ENCODE measurements at places on chromosomes 5 and 9.

DNA sequence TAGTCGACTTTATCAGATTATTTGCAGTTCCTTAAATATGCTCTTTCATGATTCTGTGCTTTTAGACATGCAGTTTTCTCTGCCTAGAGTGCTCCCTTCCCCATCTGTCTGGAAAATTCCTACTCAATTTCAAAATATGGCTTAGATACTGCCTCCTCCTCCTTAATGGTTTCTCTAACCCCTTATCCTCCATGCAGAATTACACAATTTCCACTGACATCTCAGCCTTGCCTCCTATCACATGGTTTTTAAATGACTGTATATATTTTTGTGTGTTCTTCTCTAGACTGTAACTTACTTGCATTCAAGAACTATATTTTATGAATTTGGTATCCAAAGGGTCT lies 85.2 kb downstream of the SLC44A1 start:
- DNase-seq = no peak

DNA sequence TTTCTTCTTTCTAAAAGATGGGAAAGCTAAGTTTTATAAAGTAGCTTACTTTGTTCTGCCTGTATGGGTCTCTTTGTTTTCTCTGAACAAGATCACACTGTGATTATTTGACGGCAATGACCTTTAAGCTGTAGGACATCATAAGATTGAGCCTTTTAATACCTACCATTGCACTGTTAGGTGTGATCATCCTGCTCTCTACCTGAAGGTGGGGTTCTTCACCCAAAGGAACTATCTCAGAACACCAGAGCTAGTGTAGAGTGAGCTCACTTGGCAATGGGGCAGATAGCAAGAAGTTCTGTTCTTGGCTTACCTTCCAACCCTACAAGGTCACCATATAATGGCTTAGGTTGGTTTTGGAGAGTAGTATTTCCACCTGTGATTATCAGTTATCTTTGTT lies 200.2 kb downstream of the SPATA31D1 start:
- no peak for DNase-seq

DNA sequence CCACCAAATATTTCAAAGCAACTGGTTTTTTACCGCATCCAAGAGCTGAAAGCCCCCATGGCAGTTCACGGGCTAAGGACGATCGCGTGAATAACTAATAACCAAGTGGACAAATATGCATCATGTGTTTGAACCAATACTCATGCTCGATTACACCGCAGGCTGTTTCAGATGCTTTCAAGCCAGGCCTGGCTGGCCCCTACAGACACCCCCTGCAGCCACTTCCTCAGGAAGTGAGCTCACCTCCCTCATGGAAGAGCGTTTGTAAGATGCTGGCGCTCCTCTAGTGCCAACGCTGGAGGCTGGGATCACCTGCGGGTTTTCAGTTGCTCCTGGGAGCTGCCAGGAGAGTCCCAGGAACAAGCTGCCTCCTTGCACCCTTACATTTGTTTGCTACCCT lies 53.9 kb upstream of the PTCH1 start:
- DNase-seq = no peak

- no peak for DNase-seq
These were observed 1.7 kb downstream of the CPLX2 start for GRCh38 chr5:175873088-175873454.

- DNase-seq = no peak
These were observed 323.9 kb downstream of the MTRR start for GRCh38 chr5:8192840-8193239.

GRCh38 chr5:173885475-173886010 lies 2.6 kb upstream of the CPEB4 start:
- DNase-seq = no peak

DNA sequence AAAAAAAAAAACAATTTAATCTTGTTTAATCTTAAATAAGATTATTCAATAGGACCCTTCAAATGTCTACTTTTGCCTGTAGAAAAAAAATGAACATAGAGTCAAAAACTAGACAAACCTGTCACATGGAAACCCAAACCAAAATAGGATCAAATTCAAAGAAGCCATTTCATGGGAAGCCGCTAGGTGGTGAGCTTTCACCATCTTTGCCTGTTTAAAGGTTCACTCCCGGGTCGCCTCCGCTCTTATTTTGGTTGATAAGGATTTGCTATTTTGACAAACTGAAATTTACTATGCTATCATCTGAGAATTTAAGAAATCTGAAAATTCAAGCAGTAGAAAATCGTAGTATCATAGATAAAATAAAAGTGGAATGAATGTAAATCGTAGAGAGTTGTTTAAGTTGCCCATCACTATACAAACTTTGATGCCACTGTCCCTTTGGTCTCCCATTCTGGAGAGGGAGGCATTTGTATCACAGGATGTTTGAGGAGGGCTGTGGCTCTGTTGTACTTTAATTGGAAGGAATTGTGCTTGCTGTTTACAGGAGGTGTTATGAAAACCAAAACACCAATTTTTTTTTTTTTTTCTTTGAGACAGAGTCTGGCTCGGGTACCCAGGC lies 43.5 kb upstream of the DNAH5 start:
- no peak for DNase-seq

- no peak for DNase-seq
These were observed 189.3 kb downstream of the PAPPA start for GRCh38 chr9:116342941-116343340.

- no peak for DNase-seq
These were observed 2.5 kb downstream of the EGFL7 start for GRCh38 chr9:136665111-136665703.

- no peak for DNase-seq
These were observed 3.2 kb downstream of the CDKN2B start for GRCh38 chr9:22005702-22006606.

GRCh38 chr5:9790276-9790675 lies 160.1 kb upstream of the TAS2R1 start:
- DNase-seq = no peak

DNA sequence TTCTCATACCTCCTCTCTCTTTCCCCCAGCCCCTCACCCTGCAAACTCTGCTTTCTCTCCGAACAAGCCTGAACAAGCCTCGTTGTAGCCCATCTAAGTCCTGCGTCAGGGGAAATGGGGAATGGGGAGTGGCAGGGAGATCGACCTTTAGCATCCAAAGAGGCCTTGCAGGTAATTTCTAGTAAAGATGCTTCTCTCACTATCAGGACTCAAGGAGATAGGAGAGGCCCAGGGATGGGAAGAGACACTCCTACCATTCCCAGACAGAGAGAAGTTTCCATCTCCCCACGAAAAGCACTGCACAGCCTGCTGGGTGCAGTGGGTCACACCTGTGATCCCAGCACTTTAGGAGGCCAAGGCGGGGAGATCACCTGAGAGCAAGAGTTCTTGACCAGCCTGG lies 44.4 kb upstream of the CTNNA1 start:
- DNase-seq = no peak
